GM12878 (cell line): ENCODE measurements at places on chromosomes 2 and 18. TPM values are rescaled to one million over a fixed set of nuclear protein-coding genes. Genes with fewer than 3 reads are reported as not detected.

DNA sequence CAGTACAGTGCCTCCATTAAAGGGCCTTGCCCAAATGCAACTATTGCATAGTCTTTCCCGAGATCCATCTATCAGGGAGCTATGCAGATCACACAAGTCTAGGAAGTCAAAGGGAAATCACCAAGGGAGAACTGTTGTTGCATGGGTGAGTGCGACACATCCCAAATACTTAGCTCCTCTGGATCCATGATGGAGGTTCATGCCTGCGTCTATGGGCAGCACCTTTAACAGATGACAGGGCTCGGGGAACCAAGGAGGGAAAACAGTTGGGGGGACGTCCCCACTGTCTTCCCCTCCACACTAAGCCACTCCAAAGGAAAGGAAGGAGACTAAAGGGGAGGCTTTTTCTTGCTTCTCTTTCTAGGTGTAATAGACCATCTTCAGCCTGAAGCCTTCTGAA lies 552.8 kb upstream of the PKDCC start:
- H3K4me3 ChIP-seq = no peak overlapping the region
- no peaks in the 10 kb centered on the region for H3K4me1 ChIP-seq

DNA sequence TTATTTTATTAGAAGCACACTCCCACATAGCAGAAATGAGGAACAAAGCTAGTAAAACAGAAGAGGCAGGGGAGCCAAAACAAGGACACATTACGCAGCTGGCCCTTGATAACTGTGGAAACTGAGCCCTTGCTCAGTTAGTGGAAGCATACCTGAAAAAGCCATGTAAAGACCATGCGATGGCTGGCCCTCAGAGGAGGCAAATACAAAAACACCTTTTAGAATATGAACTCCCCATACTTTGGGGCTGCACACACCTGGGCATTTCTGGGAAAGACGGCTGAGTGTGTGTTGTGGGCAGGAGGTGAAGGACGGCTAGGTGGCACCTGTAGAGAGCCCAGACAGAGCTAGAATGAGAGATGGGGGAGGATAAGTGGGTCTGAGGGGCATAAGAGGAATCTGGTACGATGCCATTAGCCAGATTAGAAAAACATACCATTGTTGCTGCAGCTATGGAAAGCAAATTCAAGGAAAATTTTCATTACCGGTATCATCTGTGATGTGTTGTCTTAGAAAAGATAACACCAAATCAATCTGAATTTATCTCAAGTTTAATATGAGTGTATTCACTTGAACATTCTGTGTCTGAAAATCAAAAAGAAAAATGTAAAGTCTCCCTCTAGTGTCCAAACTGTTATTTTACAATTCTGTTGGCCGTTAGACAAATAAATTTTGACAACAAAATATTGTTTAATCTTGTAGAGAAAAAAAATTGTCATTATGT lies 45.2 kb upstream of the SULT1C3 start:
- no peak overlapping the region for H3K27ac ChIP-seq
- H3K27me3 ChIP-seq = no peaks in the 10 kb centered on the region
- no peaks in the 10 kb centered on the region for H3K4me1 ChIP-seq
- no peak for DNase-seq
- H3K36me3 ChIP-seq = no peaks in the 10 kb centered on the region

GRCh38 chr2:19474128-19474527 lies 115.7 kb upstream of the OSR1 start:
- no peaks in the 10 kb centered on the region for H3K4me1 ChIP-seq
- no peak overlapping the region for H3K4me3 ChIP-seq
- DNase-seq = peak; percentile 71
- H3K36me3 ChIP-seq = no peaks in the 10 kb centered on the region
- H3K27me3 ChIP-seq = no peaks in the 10 kb centered on the region

- no peak overlapping the region for H3K27ac ChIP-seq
- no peak for DNase-seq
- H3K4me3 ChIP-seq = no peak overlapping the region
- H3K27me3 ChIP-seq = no peaks in the 10 kb centered on the region
These were observed 3.9 kb upstream of the MYL1 start for GRCh38 chr2:210318891-210319290.

DNA sequence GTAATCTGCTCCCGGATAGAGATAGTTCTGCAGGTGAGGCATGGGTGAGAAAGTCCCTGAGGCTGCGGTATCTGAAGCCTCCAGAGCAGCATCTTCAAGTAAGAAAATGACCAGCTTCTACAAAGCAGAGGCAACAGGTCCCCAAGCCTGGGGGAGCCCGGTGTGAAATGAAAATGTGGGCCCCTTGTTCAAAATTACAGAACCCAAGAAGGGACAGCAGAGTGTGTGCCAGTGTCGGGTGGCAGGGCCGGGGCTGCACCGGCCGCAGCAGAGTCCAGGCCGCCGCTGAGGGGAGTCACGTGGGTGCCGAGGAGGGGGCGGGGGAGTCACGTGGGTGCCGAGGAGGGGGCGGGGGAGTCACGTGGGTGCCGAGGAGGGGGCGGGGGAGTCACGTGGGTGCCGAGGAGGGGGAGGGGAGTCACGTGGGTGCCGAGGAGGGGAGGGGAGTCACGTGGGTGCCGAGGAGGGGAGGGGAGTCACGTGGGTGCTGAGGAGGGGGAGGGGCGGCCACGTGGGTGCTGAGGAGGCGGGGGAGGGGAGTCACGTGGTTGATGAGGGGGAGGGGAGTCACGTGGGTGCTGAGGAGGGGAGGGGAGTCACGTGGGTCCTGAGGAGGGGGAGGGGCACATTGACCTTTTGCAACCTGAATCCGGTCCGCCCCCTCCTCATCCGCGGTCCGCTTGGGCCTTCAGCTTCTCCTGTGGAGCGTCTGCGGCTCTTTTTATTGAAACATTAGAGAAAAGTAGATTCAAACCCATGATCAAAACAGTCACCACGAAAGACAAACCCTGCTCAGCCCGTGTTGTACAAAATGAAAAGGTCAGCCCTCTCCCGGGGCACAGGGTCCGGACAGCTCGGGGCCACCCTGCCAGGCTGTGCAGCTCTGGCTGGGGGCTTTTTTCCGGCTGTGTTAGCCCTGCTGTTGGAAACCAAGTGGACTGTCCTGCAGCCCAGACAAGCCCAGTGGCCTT lies 10.4 kb downstream of the COLEC11 start:
- no peaks in the 10 kb centered on the region for H3K36me3 ChIP-seq
- no peak overlapping the region for H3K27ac ChIP-seq
- no peak for DNase-seq

Gene SH3BP4
- 0.19 and 0.36 TPM in 2 replicates for total RNA-seq

Gene OR6B2
- not detected in 2 replicates for total RNA-seq

Gene SESTD1
- total RNA-seq = 22.6 and 22.7 TPM in 2 replicates
